Stimulated activated CD4-positive, alpha-beta T cell treated with anti-CD3 and anti-CD28 coated beads, Interleukin-1b, Interleukin-23, amount 100 ng/mL, for 24 hours (primary cell): ENCODE measurements at places on chromosomes 4 and X.

DNA sequence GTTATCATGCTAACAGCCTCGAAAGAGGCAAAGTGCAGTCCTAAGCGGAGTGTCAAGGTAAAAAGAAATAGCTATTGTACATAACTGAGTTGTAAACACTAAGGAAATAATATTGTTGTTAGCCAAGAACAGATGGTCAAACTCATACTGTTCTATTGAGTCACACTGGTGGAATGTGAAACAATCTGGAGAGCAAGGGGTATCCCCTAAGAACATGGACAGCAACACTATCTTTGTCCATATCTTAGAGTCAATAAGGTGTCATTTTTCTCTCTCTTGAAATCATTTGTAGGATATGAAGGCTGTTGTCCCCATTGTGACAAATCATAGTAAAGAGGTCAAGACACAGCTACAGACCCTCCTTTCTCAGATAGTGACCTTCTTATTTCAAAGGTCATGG lies 4.5 kb upstream of the PDGFC start:
- no peak for DNase-seq

DNA sequence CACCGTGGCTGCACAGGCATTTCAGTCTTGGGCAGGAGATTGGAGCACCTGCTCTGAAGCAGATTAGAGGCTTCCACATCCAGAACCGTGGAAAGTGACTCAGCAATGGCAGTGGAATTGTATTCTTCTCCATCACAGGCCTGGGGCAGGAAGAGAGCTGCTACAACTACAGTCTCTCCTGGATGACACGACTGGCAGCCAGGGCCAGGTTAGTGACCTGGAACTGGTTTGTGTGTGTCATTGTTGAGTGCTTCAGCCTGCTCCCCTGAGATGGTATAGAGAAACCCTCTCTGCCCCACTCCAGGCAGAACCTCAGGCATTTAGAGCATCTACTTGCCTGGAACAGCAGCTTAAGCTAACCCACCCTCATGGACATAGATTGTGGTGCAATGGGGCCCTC lies 596.5 kb upstream of the INTU start:
- no peak for DNase-seq

- DNase-seq: peak; percentile 59
Observed at GRCh38 chrX:153947009-153947769, 2.7 kb upstream of the RENBP start.

DNA sequence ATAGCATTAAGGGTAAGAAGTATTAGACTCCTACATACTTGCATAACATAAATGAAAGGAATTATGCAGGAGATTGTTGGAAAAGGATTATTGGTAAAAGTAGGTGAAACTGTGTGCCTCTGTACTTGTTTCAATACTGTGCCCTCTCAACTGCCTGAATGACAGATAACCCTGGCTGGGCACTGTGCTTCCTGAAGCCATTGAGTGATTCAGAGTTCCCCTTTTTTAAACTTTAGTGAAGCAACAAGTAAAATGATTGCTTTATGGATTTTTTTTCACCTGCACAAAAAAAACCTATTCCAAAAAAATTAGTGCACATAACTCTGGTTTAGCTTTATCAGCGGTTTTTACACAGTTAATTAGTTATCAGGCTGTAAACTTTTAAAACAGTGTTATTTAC lies 204.8 kb downstream of the TRAM1L1 start:
- no peak for DNase-seq

DNA sequence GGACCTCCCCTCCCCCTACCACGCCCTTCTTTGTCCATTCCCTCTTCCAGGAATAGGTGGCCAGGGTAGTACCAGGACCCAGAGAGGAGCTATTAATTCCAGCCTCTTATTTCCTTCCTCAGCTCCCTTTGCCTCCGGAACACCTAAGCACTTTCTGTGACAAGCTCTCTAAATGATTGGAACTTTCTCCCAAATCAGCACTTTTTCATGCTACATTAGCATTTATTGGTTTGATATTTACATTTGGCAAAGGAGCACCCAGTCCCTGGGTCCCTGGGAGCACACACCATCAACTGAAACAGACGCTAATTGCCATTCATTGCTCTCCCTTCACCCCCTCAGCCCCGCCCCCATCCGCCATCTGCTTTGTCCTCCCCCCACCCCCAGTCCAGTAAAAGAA lies 182.0 kb upstream of the BCOR start:
- DNase-seq: no peak

GRCh38 chr4:182724414-182724813 lies 192.8 kb downstream of the DCTD start:
- no peak for DNase-seq

DNA sequence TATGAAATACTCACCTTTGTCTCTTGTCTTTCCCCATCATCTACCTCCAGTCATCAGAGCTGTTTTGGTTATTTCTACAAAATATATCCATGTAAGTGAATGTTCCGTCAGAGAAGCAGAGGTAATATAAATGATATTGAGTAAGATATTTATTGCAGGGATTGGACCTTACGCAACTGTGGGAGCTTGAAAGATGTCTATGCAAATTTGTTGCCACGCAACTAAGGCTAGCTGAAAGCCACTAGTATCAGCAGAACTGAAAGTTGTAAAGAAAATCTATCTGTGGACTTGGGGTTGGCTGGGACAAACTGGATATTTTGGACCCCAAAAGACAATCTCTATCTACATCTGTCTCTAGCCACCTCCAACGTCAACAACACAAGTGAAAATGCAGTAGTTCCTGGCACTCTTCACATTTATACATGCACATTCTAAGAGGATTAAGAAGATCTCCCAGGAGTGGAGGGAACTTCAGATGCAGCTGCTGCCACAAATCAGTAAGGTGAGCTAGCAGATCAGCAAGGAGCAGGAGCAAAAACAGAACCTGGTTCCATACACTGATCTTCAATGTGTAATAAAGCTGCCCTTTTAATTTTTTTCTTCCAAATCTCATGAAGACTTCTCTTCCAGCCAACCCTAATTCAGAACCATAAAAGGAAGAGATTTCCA lies 8.5 kb upstream of the CCSER1 start:
- DNase-seq: no peak

GRCh38 chr4:145436796-145437195 lies 44.9 kb upstream of the SMAD1 start:
- no peak for DNase-seq

- DNase-seq: no peak
Observed at GRCh38 chr4:105215609-105216313, 69.1 kb downstream of the TET2 start.

GRCh38 chr4:4717692-4718091 lies 141.8 kb upstream of the MSX1 start:
- no peak for DNase-seq

DNA sequence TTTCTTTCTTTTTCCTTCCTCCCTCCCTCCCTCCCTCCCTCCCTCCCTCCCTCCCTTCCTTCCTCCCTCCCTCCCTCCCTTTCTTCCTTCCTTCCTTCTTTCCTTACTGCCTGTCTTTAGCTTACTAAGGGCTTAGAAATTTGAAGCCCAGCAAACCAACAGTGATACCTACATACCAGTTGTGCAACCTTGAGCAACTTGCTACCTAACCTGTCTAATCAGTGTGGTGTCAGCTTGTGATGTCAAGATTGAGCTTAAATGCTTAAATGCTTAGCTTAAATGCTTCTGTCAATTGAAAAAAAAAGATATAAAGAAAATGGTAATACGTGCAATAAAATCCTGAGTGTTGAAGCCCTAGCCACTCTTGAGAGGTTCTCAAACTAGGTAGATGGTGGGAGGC lies 728.6 kb downstream of the TRIML1 start:
- no peak for DNase-seq

DNA sequence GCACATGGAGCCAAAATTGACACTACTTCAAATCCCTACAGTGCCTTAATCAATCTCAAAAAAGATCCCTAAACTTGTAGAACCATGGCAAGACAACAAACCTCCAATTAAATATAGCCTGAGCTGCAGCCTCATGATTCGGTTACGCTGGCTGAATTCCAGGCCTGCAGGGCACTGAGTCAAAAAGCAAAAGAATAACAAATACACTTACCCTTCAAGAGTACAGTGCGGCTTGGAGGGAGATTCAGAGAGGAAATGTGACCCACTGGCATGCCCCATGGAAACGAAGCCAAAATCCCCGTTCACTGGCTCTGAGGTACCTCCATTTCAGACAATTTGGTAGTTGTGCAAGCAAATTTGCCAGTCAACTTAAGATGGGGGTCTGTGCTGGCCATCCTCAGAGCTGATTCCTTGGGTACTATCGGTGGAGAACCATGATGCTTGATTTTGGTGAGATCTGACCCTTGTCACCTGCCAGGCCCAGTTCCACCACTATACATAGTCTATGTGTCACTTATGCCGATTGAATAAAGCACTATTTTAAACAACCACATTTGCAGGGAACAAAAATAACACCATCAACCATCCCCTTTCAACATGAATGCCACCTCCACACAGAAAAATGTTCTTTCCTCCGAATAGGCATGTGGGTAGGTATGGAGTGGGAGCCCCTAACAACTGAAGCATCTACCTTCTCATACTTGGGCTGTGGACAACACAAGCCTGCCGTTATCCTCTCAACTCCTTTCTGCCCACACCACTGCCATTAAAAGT lies 2.1 kb downstream of the C4orf54 start:
- DNase-seq: no peak

DNA sequence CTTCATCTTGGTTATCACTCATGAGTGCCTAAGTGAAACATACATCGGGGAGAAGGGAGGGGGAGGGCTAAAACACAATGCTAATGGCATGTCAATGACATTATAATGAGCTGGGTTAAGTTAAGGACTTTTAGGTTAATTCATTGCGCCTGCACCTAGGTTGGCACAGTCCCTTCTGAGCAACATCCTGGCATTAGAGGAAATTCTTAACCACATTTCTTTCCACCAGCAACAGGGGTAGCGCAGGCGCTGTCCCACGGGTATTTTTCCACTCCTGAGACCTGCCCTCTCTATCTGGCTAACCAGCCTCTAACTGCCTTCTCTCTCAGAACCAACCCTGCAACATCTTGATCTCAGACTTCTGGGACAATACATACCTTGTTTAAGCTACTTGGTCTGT lies 39.0 kb upstream of the PROM1 start:
- peak; percentile 8 for DNase-seq

GRCh38 chrX:103913356-103914020 lies 48.9 kb upstream of the TMSB15B start:
- no peak for DNase-seq

- DNase-seq: no peak
Observed at GRCh38 chrX:40213092-40213491, 115.3 kb upstream of the BCOR start.

- DNase-seq: no peak
Observed at GRCh38 chr4:188154668-188155405, 15.6 kb downstream of the TRIML1 start.

DNA sequence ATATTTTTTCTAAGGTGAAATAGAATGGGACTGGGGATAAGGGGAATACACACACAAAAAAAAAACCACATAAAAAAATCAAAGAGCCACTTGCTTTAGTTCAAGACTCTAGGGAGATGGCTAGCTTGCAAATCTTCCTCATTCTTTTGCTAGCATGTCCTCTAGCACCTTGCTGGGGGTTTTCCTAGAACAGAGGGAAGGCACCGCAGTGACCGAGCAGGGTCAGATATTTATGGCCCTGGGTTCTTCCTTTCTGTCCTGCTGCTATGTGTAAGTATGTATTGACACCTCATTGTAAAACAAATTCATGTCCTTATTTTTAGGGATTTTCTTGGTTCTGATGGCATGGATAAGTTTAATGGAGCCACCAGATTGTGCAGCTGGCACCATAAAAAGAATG lies 81.2 kb downstream of the SHISA3 start:
- no peak for DNase-seq

GRCh38 chr4:118999919-119000318 lies 111.3 kb downstream of the SYNPO2 start:
- no peak for DNase-seq
